ENCODE measurements at places on chromosomes 13 and 19.

DNA sequence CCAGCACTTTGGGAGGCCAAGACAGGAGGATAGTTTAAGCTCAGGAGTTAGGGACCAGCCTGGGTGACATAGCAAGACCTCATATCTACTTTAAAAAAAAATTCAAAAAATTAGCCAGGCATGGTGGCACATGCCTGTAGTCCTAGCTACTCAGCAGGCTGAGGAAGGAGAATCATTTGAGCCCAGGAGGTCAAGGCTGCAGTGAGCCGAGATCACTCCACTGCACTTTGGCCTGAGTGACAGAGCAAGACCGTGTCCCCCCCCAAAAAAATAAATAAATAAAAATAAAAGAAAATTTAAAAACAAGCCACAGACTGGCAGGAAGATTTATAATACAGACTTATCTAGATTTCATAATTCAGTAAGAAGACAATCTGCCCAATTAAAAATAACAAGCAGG lies 14.8 kb downstream of the PSPC1 start:
- peak overlapping the region; percentile 15 for H3K27ac ChIP-seq
- peaks cover 49% of the 10 kb centered on the region for H3K36me3 ChIP-seq
- no peaks in the 10 kb centered on the region for H3K27me3 ChIP-seq

GRCh38 chr19:58054901-58055874 lies 3.9 kb upstream of the ZNF135 start:
- no peak for DNase-seq
- peak overlapping the region; percentile 2 for H3K4me3 ChIP-seq
- no peak overlapping the region for H3K27ac ChIP-seq
- peaks cover 11% of the 10 kb centered on the region for H3K27me3 ChIP-seq
- peaks cover 7% of the 10 kb centered on the region for H3K4me1 ChIP-seq

DNA sequence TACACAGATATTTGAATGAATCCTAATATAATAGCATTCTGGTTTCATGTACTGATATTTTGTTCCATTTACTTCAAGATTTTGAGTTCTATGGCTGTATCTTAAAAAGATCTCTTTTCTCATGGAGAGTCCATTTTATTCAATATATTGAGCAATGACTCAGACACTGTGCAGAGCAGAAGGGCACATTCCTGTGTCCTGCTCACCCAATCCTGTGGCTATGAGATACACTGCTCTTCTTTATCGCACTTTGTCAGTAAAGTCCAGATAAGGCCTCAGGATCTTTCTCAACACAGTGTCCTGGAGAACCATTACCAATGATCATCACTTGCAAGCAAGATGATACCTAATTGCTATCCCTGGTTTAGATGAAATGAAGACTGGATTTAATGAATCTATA lies 155.0 kb downstream of the CYSLTR2 start:
- peaks cover 27% of the 10 kb centered on the region for H3K4me1 ChIP-seq
- H3K27me3 ChIP-seq, result peaks cover 18% of the 10 kb centered on the region
- no peak overlapping the region for H3K27ac ChIP-seq
- peaks cover 2% of the 10 kb centered on the region for H3K36me3 ChIP-seq
- DNase-seq, result no peak

- H3K4me1 ChIP-seq, result no peaks in the 10 kb centered on the region
- H3K27ac ChIP-seq, result no peak overlapping the region
- no peaks in the 10 kb centered on the region for H3K27me3 ChIP-seq
- no peak overlapping the region for H3K4me3 ChIP-seq
- H3K36me3 ChIP-seq, result no peaks in the 10 kb centered on the region
- DNase-seq, result no peak
Observed at GRCh38 chr13:37277435-37278144, 172.1 kb upstream of the CSNK1A1L start.

- H3K27ac ChIP-seq, result no peak overlapping the region
- DNase-seq, result no peak
- H3K4me1 ChIP-seq, result peaks cover 7% of the 10 kb centered on the region
- H3K4me3 ChIP-seq, result no peak overlapping the region
Observed at GRCh38 chr13:110442930-110443621, 118.4 kb downstream of the RAB20 start.

- peak; percentile 59 for DNase-seq
- peak overlapping the region; percentile 65 for H3K27ac ChIP-seq
- peak overlapping the region; percentile 82 for H3K4me3 ChIP-seq
- H3K4me1 ChIP-seq, result peaks cover 46% of the 10 kb centered on the region
- no peaks in the 10 kb centered on the region for H3K27me3 ChIP-seq
Observed at GRCh38 chr13:33610438-33611120, 207.4 kb upstream of the RFC3 start.

- peaks cover 34% of the 10 kb centered on the region for H3K36me3 ChIP-seq
- no peak for DNase-seq
- H3K27me3 ChIP-seq, result peaks cover 5% of the 10 kb centered on the region
- H3K4me3 ChIP-seq, result peak overlapping the region; percentile 74
- peaks cover 33% of the 10 kb centered on the region for H3K4me1 ChIP-seq
- H3K27ac ChIP-seq, result peak overlapping the region; percentile 68
Observed at GRCh38 chr13:48317511-48318376, 14.2 kb downstream of the RB1 start.

DNA sequence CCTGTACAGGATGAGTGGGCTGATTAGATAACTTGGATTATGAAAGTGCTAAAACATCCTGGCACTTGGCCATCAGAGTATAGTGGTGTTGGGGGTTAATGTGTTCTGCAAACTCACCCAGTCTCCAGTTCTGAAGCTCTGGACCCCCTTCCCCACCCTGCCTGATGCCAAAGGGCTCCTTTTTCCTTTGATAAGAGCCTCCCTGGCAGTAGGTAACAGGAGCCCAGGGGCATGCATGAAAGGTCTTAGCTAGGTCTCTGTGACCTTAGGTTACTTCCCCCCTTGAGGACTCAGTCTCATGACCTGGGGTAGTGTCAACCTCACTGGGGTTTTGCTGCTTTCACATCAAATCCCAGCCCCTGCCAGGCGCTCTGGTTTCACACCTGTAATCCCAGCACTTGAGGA lies 2.5 kb downstream of the RPS28 start:
- peaks cover 26% of the 10 kb centered on the region for H3K4me1 ChIP-seq
- H3K27me3 ChIP-seq, result no peaks in the 10 kb centered on the region
- H3K27ac ChIP-seq, result no peak overlapping the region
- peak overlapping the region; percentile 100 for H3K4me3 ChIP-seq

DNA sequence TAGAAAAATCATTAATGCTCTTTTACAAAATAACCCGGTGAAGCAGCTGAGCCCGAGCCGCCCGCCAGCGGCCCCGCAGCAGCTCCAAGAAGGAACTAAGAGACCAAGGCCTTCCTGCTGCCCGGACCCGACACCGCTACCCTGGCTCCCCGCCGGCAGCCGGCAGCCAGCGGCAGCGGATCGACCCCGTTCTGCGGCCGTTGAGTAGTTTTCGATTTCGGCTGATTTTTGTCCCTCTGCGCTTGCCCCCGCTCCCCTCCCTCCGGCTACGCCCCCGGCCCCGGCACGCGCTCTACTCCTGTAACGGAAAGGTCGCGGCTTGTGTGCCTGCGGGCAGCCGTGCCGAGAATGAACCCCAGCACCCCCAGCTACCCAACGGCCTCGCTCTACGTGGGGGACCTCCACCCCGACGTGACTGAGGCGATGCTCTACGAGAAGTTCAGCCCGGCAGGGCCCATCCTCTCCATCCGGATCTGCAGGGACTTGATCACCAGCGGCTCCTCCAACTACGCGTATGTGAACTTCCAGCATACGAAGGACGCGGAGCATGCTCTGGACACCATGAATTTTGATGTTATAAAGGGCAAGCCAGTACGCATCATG lies at the start of gene PABPC3:
PABPC3 (plus strand) TSS at position 286 of the 603 bp plus-strand sequence; CDS start at position 349, 63 bp downstream.
- H3K27ac ChIP-seq, result no peak within 1 kb of the TSS
- DNase-seq, result peak; percentile 18
- no peaks in the 10 kb centered on the region for H3K4me1 ChIP-seq
- H3K27me3 ChIP-seq, result peaks cover 41% of the 10 kb centered on the region
- H3K36me3 ChIP-seq, result no peaks in the 10 kb centered on the region
- peak within 1 kb of the TSS; percentile 62 for H3K4me3 ChIP-seq

GRCh38 chr13:104869501-104869900 lies 1666.0 kb downstream of the EFNB2 start:
- H3K27me3 ChIP-seq, result no peaks in the 10 kb centered on the region
- no peak for DNase-seq
- peaks cover 10% of the 10 kb centered on the region for H3K4me1 ChIP-seq
- H3K27ac ChIP-seq, result no peak overlapping the region

DNA sequence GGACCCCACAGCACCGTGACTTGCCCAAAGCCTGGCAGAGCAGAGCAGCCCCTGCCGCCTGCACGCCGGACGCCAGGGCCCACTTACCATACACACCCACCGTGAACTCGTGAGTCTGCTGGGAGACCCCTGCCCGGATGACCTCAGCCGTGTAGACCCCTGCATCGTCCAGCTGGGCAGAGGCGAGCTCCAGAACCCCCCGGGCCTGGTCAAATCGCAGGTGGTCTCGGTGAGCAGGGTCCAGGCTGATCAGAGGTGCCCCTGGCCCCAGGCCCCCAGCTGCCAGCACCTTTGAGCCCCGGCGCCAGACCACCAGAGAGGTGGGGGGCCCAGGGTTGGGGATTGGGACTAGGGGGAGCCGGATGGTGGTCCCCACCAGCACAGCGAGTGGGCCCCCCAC lies 873 bp downstream of the VSIG10L start:
- DNase-seq, result no peak
- H3K4me1 ChIP-seq, result peaks cover 12% of the 10 kb centered on the region
- H3K4me3 ChIP-seq, result peak overlapping the region; percentile 94
- peak overlapping the region; percentile 59 for H3K27ac ChIP-seq

DNA sequence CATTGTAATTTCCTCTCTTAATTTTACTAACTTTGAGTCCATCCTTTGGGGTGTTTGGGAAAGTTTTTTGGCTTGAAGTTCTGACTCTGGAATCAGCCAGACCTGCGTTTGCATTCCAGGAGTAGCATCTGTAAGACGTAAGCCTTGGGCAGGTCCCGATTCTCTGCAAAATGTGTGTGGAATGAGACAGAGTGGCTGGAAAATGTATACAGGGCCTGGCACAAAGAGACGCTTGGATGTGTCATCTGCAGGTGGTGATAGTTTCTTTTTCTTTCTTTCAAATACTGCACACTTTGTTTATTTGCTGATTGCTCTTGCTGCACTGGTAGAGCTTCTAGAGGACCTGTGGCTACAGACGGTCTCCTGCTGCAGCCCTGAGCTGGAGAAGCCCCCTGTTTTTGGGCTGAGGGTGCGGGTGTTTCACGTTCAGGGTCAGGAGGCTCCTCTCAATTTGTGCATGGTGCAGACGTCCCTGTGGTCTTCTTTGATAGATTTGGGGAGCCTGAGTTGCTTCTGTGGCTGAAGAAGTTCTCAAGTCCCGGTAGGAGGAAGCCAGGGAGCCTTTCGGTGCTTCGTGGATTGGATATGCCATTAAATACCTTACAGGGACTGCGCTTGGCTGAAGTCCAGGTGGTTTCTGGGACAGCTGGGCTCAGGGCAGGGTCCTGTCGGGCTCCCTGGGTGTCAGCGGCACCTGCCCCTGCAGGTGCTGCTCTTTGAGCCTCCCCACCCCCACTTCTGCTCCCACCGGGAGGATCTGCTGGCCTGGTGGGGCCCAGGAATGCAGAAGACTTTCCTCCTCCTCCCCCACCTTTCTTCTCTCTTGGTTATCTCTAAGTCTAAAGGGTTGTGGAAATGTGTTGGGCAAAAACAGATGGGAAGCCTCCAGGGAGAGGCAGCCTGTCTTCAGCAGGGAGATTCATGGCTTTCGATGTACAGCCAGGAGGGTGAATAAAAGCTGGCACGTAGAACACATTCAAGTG lies 44.0 kb upstream of the GAS6 start:
- no peak overlapping the region for H3K27ac ChIP-seq
- no peak for DNase-seq
- no peaks in the 10 kb centered on the region for H3K4me1 ChIP-seq
- H3K4me3 ChIP-seq, result no peak overlapping the region

DNA sequence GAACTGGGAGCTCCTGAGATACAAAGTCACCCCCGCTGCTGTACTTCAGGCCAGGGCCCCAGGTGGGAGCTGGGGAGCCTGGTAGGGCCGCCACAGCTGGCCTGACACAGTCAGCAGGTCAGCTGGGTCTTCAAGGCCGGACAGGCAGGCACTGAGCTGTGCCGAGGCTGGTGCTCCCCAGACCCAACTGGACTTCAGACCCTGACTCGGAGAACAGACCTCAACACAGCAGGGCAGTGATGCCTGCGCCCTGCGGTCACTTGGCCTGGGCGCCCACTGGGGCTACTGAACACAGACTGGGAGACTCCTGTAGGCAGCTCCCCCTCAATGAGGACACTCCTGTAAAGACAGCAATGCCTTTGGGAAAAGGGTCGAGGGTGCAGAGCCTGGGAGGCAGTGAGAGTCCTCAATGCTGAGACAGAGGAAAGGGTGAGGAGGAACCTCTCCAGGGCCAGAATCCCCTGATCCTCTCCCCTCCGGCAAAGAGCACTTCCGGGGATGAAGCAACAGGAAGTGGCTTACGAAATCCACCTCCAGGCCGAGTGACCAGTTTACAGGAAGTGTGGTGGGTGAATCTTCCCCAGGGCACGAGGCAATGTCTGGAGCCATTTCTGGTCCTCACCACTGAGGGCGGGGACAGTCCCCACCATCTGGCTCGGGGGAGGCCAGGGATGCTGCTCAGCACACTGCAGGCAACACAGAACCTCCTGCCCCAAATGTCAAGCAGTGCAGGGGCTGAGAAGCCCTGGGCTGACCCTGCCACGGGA lies 40.8 kb upstream of the ISYNA1 start:
- H3K27me3 ChIP-seq, result no peaks in the 10 kb centered on the region
- peaks cover 74% of the 10 kb centered on the region for H3K4me1 ChIP-seq
- peak overlapping the region; percentile 90 for H3K4me3 ChIP-seq
- H3K27ac ChIP-seq, result peak overlapping the region; percentile 98
- H3K36me3 ChIP-seq, result no peaks in the 10 kb centered on the region

- peaks cover 8% of the 10 kb centered on the region for H3K36me3 ChIP-seq
- DNase-seq, result no peak
- peak overlapping the region; percentile 72 for H3K27ac ChIP-seq
Observed at GRCh38 chr19:6811378-6811777, 38.9 kb downstream of the VAV1 start.

GRCh38 chr13:99034333-99035085 lies 56.6 kb upstream of the DOCK9 start:
- no peak overlapping the region for H3K4me3 ChIP-seq
- H3K27ac ChIP-seq, result no peak overlapping the region
- peaks cover 6% of the 10 kb centered on the region for H3K36me3 ChIP-seq

DNA sequence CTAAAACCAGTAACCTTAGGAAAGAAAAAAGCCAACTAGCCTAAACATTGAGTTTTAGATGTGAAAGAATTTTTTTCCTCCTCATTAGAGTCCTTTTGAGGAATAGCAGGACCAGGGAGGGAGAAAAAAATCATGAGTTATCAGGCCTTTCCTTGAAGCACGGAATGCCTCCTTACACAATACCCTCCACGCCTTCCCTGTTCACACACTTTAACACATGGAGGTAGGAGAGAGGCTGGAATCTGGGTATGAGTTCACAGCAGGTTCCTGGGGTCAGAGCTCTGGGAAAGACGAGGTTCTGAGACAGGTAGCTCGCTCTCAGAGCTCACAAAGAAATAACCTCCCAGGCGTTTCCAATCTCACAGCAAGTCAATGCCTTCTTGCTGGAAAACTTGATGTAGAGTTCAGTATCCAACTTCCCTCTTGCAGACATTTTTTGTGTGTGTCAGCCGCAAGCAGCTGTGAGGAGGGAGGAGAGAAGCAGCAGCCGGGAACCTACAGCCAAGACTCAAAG lies 716 bp downstream of the ZNF573 start:
- peak overlapping the region; percentile 88 for H3K27ac ChIP-seq
- DNase-seq, result no peak
- H3K4me1 ChIP-seq, result peaks cover 37% of the 10 kb centered on the region
- H3K27me3 ChIP-seq, result no peaks in the 10 kb centered on the region
- H3K4me3 ChIP-seq, result peak overlapping the region; percentile 97

All from activated T-cell treated with anti-CD3 and anti-CD28 coated beads, Interleukin-2, amount 50 U/mL, for 72 hours (primary cell).